ENCODE measurements at places on chromosomes 3 and 15.

DNA sequence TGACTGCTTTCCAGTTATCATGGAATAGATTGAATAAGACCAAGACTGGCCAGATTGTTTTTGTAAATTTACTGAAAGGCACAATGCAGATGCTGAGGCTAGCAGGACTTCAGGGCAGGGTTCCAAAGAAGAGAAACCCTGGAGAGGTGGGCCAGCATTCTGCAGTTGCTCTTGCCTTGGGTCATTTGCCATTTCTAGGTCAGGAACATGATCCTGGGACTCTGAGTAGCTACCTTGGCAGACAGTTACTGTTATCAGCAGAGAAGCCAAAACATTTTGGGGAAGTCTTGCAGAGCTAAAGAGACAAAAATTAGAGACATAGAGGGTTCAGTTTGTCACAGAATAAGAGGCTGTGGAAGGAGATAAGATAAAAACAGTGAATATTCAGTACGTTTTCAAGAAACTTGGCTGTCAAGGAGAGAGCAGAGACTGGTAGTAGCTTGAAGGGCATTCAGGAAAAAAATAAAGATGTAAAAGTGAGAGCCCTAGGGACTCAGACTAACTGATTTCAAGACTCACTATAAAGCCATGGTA, 46.8 kb upstream of the MYRIP start:
- DNase-seq, result no peak

DNA sequence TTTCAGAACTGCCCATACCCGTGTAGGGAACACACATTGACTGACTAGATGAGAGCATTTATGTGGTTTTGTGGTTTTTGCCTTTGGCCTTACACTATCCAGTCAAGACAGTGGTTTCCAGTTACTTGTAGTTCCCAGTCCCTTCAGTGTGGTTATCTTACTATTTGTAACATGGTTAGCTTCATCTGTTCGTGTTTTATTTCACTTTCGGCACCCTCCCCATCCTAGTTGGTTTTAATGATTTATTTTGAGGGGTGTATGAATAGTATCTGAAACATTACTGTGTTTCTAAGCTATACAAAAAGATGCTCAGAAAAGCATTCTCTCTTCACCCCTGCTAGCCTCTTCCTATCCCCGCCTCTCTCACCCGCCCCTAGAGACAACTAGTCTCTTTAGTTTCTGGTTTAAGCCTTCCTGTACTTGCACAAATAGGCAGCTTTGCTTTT, 14.1 kb downstream of the LYSMD4 start:
- no peak for DNase-seq

GRCh38 chr3:127371334-127371733, 83.5 kb upstream of the PRR20G start:
- DNase-seq, result no peak

DNA sequence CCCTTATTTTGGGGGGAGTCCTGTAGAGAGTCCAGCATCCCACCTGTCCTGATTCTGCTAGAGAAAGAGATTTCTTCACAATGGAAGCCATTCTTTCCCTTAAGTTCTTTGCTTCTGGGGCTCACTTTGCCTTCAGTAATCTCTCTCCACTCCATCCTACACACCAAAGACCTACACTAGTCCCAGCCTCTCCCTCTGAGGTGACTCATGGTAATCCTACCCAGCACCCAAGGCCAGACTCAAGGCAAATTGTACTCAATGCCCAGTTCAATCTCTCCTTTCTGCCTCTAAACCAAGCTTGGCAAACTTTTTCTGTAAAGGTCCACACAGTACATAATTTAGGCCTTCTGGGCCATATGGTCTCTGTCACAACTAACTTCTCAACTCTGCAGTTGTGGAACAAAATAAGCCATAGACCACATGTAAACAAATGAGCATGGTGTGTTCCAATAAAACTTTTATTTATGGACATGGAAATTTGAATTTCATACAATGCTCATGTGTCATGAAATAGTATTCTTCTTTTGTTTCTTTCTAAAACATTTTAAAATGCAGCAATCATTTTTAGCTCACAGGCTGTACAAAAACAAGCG, 72.5 kb downstream of the MRPL46 start:
- DNase-seq, result no peak

GRCh38 chr15:28099555-28100140, 533 bp upstream of the OCA2 start:
- no peak for DNase-seq

- no peak for DNase-seq
Observed at GRCh38 chr3:45170096-45170495, 23.9 kb upstream of the CDCP1 start.

GRCh38 chr3:182925944-182926337, 54.4 kb downstream of the DCUN1D1 start:
- no peak for DNase-seq

DNA sequence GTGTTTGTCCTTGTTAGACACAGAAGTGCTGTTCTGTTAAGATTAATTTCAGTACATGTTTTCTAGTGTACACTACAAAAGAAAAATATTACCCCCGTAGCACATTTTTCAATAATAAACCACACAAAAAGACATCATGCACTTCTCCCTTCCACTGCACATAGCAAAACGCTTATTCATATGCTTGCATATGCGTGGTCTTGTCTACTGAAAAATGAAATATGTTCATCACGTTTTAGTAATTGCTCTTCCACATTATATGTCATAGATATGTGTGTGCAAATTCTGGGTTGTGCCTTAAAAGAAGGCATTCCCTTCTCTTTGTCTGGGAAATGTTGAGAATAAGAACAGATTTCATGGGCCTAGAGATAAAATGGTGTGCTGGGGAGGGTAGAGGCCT, 353.9 kb downstream of the NSUN3 start:
- DNase-seq, result no peak

DNA sequence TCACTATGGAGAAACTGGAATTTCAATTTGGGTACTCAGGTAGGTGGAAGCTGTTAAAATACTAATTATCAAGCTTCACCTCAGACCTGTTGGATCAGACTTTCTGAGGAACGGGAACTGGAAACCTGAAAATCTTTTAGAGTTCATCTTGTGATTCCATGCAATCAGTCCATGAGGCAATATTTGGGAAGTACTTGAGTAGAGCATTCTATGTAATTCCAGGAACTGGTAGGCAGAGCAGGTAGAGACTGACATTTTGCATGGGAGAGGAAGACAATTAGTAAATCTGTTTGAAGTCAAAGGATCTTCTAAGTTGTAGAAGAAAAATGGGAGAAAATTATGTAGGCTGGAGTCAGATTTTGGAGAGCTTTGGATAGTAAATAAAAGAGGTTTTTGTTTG, 43.1 kb downstream of the FGF7 start:
- DNase-seq, result no peak

- DNase-seq, result no peak
Observed at GRCh38 chr3:107657971-107658370, 135.2 kb downstream of the BBX start.

GRCh38 chr3:73516631-73517030, 108.1 kb downstream of the PDZRN3 start:
- no peak for DNase-seq

GRCh38 chr3:28575746-28576613, 227.4 kb upstream of the AZI2 start:
- DNase-seq, result no peak

GRCh38 chr3:179323197-179324110, 623 bp downstream of the ZNF639 start:
- peak; percentile 64 for DNase-seq

DNA sequence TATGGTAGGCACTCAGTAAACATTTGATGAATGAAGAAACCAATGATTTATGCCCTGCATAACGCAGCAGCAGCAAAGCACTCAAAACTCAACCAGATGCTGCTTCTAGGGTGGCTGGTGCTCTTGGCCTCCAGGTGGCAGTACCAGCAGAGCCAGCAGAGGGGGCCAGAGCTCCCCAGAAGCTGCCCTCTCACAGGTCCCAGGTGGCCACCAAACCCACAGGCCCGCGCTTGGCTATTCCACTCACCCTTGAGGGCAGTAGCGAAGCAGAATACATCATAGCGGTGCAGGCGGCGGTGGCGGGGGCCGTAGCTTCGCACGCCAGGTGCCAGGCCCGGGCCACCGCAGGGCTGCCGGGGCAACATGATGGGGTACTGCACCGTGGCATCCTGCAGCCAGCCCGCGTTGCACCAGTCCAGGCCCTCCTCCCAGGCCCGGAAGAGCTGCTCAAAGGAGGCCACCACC, 16.6 kb downstream of the HAPLN3 start:
- DNase-seq, result no peak

DNA sequence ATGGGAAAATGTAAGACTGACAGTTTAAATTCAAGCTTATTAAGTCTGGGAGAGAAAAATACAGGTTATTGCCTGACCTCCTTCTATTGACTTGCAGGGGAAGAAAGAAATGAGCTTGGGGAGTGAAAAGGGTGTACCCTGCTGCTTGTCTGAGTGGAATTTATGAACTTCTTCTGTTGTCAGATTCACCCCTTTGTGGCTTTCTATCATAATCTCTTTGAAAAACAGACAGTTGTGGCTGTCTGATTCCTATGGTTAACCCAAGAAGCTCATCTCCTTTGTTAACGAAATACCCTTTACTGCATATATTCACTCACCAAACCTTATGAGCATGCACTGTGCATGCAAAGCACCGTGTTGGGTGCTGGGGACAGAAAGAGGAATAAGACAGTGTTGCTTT, 22.5 kb downstream of the GPD1L start:
- no peak for DNase-seq

GRCh38 chr3:136979684-136980083, 21.9 kb downstream of the IL20RB start:
- DNase-seq, result no peak

DNA sequence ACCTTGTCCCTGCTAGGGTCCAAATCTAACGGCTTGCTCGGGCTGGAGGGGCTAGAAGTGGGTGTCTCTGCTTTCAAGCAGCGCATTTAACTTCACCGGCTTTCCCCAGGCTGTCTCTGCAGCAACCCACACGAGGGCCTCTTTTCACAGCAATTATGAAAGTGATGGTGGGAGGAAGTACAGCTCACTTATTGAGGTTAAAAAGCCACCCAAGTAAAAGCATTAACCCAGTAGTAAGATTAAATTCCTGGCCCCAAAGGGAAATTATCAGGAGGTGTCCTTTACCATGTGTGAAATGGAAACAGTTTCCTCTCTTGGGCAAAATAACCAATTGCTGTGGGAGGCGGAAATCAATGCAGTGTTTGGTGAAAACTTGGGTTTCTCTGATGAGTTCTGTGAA, 41.1 kb downstream of the NGRN start:
- peak; percentile 17 for DNase-seq

DNA sequence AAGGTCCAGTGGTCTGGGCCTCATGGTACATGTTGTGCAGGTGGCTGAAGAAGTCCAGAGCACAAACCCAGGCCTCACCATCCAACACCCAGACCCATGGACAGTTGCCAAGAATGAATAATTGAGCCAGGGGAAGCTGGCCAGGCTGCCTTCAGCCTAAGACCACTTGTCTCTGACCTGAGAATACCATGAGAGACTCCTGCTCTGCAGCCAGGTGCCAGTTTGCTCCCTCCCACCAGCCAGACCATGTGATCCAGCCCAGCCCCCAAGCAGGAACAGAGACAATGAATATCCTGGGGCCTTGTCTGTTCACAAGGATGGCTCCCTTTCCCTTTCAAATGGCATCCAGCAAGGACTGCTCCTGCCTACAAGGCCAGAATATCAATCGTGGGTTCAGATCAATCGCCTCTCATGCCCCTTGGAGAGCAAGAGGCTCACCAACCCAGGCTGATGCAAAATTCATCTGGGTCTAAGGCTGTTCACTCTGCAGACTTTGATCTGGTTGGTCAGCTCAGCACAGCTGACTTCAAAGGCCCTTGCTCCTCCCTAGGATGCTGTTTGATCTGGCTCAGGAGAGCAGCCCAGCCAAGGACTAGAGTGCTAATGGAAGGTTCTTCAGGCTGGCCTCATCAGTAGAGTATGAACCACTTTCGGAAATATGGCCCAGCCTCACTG, 13.4 kb downstream of the TRAIP start:
- no peak for DNase-seq

- no peak for DNase-seq
Observed at GRCh38 chr15:63380151-63380807, 1.4 kb downstream of the CA12 start.

DNA sequence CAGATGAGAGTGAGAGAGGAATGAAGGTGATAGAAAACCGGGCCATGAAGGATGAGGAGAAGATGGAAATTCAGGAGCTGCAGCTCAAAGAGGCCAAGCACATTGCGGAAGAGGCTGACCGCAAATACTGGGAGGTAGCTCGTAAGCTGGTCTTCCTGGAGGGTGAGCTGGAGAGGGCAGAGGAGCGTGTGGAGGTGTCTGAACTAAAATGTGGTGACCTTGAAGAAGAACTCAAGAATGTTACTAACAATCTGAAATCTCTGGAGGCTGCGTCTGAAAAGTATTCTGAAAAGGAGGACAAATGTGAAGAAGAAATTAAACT, 88.9 kb downstream of the EOMES start:
- no peak for DNase-seq

- no peak for DNase-seq
Observed at GRCh38 chr3:129204473-129204872, 20.8 kb upstream of the CNBP start.

DNA sequence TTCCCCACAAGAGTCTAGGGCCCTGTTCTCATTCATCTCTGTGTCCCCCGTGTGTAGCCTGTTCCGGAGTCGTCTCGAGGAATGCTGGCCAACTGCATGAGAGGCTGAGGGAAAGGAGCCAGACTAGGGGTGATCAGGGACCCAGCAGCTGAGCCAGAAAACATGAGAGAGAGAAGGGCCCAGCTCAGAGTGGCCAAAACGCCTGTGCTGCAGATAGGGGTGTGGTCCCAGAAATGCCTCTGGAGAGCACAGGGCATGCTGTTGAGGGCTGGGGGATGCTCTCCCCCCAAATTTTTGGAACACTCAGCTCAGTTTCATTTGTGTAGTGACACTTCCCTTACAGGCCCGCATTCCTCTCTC, 14.1 kb downstream of the CYP1A2 start:
- DNase-seq, result no peak

- no peak for DNase-seq
Observed at GRCh38 chr3:55332176-55332575, 154.9 kb downstream of the WNT5A start.

- no peak for DNase-seq
Observed at GRCh38 chr15:60751985-60752952, 273.3 kb upstream of the ICE2 start.

DNA sequence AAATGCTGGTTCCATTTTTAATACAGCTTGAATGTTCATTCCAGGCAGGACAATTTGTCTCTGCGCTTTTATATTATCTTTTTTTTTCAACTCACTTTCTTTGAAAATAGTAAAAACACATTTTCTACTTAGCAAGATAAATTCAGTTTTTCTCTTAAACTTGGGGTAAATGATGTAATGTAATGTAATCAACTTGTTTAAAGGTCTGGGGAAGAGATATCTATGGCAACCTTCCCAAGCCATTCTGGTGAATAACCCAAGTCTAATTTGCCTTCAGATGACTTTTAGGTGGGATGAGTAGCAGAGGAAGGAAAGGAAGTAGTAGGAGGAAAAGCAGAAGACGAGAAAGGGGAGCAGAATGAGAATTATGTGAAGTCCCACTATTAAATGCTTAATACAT, 335.1 kb downstream of the SV2B start:
- DNase-seq, result no peak

GRCh38 chr3:189143321-189143720, 28.4 kb upstream of the TPRG1 start:
- no peak for DNase-seq

Data from CD4-positive, alpha-beta memory T cell (primary cell).